Neural crest cell (in vitro differentiated cells): ENCODE measurements at places on chromosomes 3 and 15.

DNA sequence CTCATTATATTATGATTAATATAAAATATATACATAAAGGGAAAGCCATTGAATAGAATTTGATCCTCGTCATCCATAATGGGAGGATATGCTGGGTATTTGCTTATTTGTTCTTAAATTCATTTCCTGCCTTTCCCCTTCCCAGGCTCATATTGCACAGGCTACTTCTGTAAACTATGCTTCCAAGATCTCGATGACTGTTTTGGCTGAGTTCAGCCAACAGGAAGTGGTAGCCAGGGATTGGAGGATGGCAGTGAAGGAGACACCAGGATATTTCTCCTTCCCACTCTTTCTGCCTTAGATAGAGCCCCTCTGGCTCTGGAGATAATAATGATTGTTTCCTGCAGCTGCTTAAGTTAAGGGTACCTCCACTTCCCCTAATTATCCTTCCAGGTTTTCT lies 44.3 kb upstream of the DYNC1LI1 start:
- H3K27ac ChIP-seq, result no peak overlapping the region
- H3K4me1 ChIP-seq, result no peaks in the 10 kb centered on the region
- no peak for DNase-seq
- H3K4me3 ChIP-seq, result no peak overlapping the region
- H3K36me3 ChIP-seq, result no peaks in the 10 kb centered on the region

- H3K27me3 ChIP-seq, result no peaks in the 10 kb centered on the region
- H3K4me3 ChIP-seq, result no peak overlapping the region
- H3K4me1 ChIP-seq, result no peaks in the 10 kb centered on the region
- H3K27ac ChIP-seq, result no peak overlapping the region
These were observed 34.6 kb downstream of the CD200R1L start for GRCh38 chr3:112811917-112812660.

GRCh38 chr3:135131290-135131689 lies 336.2 kb downstream of the EPHB1 start:
- peaks cover 4% of the 10 kb centered on the region for H3K27me3 ChIP-seq
- no peak overlapping the region for H3K4me3 ChIP-seq
- no peaks in the 10 kb centered on the region for H3K36me3 ChIP-seq
- H3K4me1 ChIP-seq, result peaks cover 9% of the 10 kb centered on the region
- no peak overlapping the region for H3K27ac ChIP-seq

- peaks cover 34% of the 10 kb centered on the region for H3K4me1 ChIP-seq
- no peaks in the 10 kb centered on the region for H3K27me3 ChIP-seq
- H3K36me3 ChIP-seq, result peaks cover 2% of the 10 kb centered on the region
- H3K27ac ChIP-seq, result no peak overlapping the region
These were observed 76.7 kb upstream of the STRIT1 start for GRCh38 chr3:155370198-155370597.

GRCh38 chr3:17407576-17407975 lies 334.9 kb downstream of the TBC1D5 start:
- no peaks in the 10 kb centered on the region for H3K4me1 ChIP-seq
- H3K27me3 ChIP-seq, result no peaks in the 10 kb centered on the region
- no peak for DNase-seq

DNA sequence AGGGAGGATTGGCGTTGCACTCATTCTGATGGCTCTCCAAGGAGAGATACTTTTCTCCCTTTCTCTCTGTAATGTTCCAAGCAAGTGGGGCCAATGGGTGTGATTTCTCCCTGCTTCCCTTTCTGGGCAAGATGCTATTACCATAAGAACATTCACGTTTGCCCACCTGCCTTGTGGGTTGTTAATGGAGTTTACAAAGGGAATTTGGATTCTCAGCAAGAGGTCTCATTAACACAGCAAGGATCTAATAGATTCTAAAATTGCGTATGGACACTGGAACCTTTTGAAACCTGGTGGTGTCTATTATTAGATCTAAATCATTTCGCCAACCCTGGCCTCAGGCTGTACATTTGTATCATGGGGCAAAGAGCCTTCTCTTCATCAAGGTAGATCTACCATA lies 74.1 kb downstream of the SLCO3A1 start:
- H3K4me3 ChIP-seq, result no peak overlapping the region
- no peak overlapping the region for H3K27ac ChIP-seq
- no peaks in the 10 kb centered on the region for H3K4me1 ChIP-seq
- DNase-seq, result no peak

DNA sequence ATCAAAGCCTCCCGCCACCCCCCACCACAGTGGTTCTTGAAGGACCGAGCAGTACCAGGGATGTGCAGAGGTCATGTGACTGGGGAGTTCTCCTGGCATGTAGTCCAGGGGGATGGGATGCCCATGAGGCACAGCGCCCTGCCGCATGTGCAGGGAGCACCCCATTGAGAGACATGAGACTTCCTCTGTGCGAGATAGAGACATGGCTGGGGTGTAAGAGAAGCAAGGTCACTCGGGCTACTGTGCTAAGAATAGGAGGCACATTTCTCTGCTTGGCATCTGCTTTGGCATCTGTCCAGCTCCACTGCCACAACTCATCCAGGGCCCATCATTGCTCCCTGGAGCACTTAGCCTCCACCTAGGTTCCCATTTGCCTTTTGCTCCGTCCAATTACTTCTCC lies 2.4 kb upstream of the CYP1A1 start:
- H3K36me3 ChIP-seq, result peaks cover 2% of the 10 kb centered on the region
- H3K4me3 ChIP-seq, result no peak overlapping the region
- no peak for DNase-seq
- H3K27me3 ChIP-seq, result peaks cover 14% of the 10 kb centered on the region
